ENCODE measurements at places on chromosomes 16 and 17. TPM values are rescaled to one million over a fixed set of nuclear protein-coding genes. Genes with fewer than 3 reads are reported as not detected.

GRCh38 chr16:82864332-82865040, 237.7 kb downstream of the CDH13 start:
- no peak for DNase-seq

B4GALNT2 gene
- 0.20 TPM for total RNA-seq

GRCh38 chr16:56269281-56269680, 78.0 kb downstream of the GNAO1 start:
- DNase-seq = no peak

KRTAP9-4 gene
- total RNA-seq = not detected

DNA sequence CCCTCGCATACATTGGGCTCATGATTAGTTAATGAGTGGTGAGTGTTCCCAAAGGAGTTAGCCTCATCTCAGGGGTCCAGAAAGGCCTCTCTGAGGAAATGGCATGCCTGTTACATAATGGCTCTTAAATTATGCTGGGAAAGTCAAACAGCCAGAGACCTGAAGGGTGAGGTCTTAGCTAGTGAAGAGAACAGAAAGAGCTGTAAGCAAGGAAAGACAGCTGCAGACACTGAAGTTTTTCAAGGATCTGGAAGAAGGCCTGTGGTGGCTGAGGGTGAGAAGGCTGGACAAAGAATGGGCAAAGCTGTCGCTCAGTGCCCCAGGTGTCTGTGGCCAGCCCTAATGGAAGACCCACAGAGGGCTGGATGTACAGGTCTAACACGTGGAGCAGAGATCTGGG, 10.4 kb downstream of the SP2 start:
- no peak for DNase-seq

DNA sequence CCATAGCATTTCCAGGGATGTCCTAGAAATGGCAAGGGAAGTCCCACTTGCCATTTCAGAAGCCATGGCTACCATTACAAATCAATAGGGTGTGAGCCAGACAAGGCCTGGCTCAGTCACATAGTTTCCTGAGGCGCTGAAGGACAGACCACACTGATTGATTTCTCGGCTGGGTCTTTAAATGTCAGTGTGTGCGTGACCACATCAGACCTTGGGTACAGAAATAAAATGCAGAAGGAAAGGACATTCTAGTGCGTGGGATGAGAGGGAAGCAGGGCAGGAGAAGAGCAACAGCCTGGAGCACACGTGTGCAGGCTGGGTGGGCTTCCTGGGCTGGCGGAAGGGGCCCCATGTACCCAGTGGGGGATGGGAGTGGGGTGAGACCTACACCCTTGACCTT, 58.7 kb upstream of the LYRM9 start:
- no peak for DNase-seq

PPM1E gene
- total RNA-seq = 0.21 TPM

GRCh38 chr16:68074850-68075555, 10.2 kb upstream of the NFATC3 start:
- DNase-seq = no peak

GRCh38 chr17:69820876-69821473, 254.1 kb upstream of the KCNJ16 start:
- DNase-seq = no peak

GRCh38 chr17:67773246-67773645, 52.1 kb upstream of the BPTF start:
- no peak for DNase-seq

GRCh38 chr16:69419956-69420355, 4.5 kb upstream of the CYB5B start:
- no peak for DNase-seq

DNA sequence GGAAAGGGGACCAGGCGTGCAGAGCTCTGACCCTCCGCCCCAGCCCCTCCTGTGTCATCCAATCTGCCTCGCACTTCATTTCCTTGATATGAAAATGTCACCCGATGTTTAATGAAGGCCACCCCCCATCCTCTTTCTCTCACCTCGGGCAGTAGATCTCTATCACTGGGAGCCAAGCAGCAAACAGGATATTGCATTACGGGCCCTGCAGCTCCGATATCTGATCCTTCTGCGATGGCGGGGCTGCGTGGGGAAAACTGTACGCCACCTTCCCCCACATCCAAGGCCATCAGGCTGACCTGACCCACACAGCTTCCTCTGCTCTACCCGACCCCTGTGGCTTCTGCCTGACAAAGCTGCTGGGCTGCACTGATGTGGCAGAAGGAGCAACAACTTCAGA, 74.9 kb downstream of the DYNLRB2 start:
- DNase-seq = no peak

LAT gene
- total RNA-seq = 5.8 TPM

All from left lung (tissue), 14 donors.